ENCODE measurements at places on chromosomes 5 and 9.

DNA sequence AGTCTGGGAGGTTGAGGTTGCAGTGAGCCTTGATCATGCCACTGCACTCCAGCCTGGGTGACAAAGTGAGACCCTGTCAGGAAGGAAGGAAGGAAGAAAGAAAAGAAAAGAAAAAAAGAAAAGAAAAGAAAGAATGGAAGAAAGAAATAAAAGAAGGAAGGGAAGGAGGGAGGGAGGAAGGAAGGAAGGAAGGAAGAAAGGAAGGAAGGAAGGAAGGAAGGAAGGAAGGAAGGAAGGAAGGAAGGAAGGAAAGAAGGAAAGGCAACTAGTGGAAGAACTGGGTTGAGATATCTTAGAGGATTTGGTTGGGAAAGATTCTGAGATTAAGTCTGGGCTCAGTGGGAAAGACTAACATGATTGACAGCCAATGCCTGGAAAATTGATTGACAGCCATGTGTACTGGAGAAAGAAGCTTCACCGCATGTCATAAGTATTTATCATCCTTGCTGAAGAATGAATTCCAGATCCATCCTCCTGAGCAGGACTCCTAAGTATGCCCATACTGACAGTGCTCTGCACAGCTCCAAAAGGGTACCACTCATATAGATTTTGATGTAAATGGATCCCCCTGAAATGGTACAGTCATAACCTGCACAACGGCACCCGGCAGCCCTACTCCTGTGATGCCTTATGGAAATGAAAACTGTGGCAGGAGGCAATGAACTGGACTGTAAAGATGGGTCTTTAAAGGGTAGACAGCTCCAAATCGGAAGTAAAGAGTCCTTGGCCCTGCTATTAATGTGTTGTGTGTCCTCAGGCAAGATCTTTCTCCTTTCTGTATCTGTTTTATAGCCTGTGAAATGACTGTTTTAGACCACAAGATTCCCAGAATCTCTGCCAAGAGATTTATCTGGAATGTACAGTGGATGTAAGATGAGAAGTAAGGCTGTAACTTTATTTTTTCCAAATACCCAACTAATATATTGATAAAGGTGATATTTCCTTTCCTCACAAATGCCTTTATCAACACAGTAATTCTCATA is 16.9 kb upstream of the ADRA1B start:
- DNase-seq: no peak

- DNase-seq: no peak
Measured at GRCh38 chr5:90641528-90641927, 82.9 kb downstream of the ADGRV1 start.

GRCh38 chr5:11222169-11222568 is 461.1 kb upstream of the DAP start:
- DNase-seq: no peak

DNA sequence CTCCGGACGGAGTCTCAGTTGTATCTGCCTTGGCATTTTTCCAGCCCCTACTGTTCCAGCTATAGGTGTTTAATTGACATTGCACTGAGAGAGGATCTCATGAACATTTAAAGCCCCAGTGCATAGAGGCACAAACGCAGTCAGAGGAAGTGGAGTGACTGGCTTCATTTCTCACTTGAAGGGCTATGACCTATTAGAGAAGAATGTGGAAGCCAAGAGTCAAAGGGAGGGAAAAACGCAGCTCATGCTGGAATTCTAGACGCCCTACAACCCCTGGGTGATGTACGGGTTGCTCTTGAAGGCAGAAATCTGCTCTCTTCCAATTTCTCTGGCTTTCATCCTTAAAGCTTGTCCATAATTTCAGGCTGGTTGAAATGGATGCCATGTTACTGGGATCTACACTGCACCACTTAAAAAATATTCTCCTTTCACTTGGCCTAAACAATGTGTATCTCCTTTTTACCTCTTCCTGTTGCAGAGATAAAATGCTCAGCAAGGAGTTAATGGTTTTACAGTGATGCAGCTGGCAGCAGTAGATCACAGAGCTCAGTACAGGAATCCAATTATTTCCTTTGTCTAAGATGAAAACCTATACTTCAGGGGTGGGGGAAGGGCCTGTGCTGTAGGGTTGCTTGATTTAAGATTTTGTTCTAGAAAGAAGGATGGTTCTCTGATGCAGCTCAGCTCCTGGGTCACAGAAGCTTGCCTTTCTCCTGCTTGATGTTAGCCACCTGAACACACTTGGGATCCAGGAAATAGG is 61.8 kb upstream of the MAMDC2 start:
- DNase-seq: no peak

- DNase-seq: no peak
Measured at GRCh38 chr5:170525470-170526211, 21.8 kb downstream of the KCNIP1 start.

- peak; percentile 34 for DNase-seq
Measured at GRCh38 chr5:69129413-69129812, 35.6 kb downstream of the SLC30A5 start.

- DNase-seq: no peak
Measured at GRCh38 chr5:161421067-161421466, 125.5 kb downstream of the GABRB2 start.

- DNase-seq: no peak
Measured at GRCh38 chr5:9187614-9188013, 358.3 kb downstream of the SEMA5A start.

DNA sequence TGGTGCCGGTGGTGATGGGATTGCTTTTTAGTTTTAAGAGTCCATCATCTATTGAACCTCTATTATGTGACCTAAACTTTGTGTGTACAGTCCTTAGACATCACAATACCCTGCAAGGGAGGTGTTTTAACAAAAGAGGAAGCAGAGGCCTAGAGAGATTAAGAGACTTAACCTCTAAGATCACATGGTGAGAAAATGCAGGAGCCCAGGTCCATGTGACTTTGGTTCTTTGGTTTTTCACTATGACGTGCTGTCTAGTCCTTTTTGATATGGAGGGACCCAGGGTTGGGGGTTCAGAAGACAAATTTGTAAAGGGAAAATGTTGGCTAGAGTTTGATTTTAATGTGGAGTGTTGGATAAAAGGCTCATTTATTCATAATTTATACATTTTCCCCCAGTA is 34.1 kb upstream of the TRMT10B start:
- DNase-seq: no peak

- DNase-seq: no peak
Measured at GRCh38 chr9:34592895-34593601, 3.5 kb upstream of the CNTFR start.

DNA sequence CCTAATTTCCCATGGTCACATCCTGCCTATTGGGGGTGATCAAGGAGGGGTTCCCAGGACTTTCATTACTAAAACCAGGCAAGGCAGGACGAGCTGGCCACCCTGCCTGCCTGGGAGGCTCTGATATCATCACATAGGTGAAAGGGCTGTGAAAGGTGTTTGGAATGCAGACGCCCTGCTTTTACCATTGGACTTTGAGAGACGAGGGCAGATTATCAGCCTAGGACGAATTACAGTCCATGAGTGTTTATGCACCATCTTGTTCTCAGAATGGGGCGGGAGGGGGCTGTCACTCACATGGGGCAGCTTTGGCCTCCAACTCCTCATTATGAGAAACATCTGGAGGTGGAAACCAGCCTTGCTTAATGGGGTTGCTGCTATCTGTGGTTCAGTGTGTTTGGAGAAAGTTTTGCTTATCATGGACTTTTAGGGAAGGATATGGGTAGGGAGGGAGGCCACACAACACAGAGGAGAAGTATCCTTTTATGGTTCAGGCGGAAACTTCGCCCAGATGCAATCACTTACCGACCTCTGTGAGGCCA is 69.8 kb upstream of the UBTD2 start:
- no peak for DNase-seq

DNA sequence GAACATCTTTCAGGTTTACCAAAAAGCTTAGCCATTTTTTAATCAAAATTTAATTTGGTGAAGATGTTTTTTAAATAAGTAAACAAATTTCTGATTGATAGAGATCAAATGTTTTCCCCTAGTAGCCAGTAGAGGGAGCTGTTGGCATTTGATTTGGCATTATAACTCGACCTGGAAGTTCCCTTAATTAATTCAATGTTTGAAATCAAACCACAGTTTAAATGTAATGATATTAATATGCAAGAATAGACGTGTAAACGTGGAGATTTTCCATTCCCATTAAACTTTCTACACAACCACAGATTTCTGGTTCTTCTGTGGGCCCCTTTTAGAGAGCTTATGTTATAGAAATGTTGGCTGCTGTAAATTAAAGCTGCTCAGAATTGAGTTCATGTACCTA is 148.1 kb upstream of the MPDZ start:
- peak; percentile 30 for DNase-seq

GRCh38 chr5:168364750-168365550 is 73.5 kb downstream of the WWC1 start:
- DNase-seq: peak; percentile 15

GRCh38 chr5:94849821-94850736 is 231.6 kb downstream of the SLF1 start:
- DNase-seq: peak; percentile 18

DNA sequence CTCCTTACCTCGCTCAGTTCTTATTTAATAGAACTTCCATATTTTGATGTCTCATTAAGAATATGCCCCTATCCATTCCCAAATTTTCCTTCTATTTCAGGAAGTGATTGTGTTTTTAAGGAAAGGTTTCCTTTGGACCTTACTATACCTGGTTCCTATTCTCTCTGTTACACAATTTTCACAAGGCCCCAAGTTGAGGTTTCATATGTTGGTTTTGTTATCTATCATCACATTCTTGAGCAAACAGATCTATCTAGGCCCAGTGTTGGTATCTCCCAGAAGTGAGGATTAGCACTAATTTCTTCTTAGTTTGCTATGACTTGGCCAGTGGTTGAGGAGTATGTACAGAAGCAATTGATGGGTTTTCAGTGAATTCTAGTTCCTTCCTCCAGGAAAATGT is 41.5 kb downstream of the ALG2 start:
- DNase-seq: no peak

DNA sequence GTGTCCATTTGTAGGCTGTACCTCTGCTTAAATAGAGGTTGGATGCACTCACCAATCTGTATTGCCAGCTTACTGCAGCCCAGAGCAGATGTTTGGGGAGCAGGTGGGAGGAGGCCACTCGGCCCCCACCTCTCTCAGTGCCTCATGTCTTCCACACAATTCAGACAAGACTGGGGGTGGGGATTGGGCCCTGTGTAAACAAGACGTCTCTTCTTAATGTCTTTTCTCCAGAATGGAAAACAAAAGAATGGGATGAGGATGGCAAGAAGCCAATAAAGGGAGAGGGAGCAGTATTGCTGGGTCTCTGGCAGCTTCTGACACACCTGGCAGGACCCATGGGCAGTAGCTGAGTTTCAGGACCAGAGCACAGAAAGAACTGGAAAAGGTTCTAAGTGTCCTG is 64.9 kb downstream of the SIL1 start:
- no peak for DNase-seq

Measured in stromal cell of bone marrow (primary cell).